ENCODE measurements at places on chromosomes 5 and 9.

DNA sequence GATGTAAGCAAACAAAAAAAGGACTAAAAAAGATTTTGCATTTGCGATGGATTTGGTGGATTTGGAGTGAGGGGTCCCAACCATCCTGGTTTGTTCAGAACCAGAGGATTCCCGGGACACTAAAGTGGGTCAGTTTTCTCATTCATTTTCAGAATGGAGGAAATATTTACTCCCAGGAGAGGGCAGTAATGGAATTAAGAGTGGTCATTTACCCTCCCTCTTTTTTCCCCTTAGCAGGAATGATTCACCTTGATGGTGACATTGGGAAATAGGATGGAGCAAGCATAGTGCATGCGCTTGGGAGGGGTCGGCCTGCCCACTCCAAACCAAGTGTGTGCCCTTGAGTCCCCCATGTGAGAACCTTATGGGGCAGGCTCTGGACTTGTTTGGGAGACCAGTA is 164.2 kb upstream of the PUM3 start:
- no peak for DNase-seq

- no peak for DNase-seq
Observed at GRCh38 chr5:89470658-89471057, 587.7 kb upstream of the MEF2C start.

DNA sequence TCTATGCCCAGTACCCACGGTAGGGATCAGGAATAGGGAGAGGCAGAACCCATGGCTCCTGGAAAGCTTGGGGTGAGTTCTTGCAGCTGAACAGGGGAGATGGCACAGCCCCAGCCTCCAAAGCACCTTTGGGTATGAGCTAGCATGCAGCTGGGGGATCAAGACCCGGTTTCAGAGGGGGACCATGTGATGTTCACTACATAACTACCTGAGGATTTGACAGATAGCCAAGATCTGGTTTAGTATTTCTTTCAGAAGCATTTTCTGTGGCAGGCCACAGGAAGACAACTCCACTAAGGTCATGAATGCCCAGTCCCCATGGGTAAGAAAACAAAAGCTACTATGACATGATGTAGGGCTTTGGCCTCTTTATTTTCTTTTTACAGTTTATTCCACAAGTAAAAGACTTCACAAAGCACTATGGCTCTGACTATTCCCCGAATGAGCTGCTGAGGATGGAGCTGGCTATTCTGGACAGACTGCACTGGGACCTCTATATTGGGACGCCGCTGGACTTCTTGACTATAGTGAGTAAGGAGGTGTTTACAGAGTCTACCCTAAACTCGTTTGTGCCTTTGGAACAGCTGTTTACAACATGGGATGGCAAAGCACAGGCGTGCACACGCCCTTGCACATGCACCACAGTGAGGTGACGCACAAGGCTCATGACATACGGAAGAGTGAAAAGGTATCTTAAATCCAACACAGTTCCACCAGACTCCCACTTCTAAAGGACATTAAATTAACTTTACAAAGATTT is 3.4 kb downstream of the CCNI2 start:
- no peak for DNase-seq

DNA sequence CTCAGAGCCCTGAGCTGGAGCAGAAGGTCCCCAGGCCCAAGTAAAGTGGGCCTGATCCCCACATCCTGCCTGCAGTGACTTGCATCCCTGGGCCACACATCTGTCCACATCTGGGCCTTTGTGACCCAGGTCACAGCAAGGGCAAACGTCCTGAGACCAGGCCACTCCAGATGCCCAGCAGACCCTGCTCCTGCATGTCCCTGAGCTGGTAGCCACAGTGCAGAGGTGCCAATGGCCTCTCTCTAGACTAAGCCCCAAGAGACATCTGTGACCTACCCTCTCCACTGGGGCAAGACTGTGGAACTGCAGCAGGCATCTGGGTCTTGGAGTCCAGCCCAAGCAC is 2.5 kb downstream of the FLT4 start:
- DNase-seq = no peak

GRCh38 chr5:175798626-175799025 is 72.8 kb upstream of the CPLX2 start:
- DNase-seq = no peak

- DNase-seq = no peak
Observed at GRCh38 chr5:6700074-6700684, 13.1 kb upstream of the TENT4A start.

DNA sequence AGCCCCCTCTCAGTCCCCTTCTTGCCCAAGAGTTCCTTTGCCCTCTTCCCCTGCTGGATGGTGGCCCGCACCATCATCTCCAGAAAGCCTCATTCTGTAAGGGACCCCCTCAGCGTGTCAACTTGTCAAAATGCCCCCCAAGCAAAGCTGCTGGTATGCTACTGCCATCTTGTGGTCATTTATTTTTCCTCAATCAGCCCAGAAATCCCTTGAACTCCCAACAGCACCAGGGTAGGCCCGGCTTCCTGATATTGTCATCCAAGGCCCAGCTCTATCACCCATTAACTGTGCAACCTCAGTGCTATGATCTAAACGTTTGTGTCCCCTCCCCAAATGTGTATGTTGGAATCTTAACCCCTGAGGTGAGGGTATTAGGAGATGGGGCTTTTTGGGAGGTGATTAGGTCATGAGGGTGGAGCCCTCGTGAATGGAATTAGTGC is 53.2 kb upstream of the FBXW11 start:
- no peak for DNase-seq

- no peak for DNase-seq
Observed at GRCh38 chr9:125810161-125810560, 63.0 kb downstream of the PBX3 start.

GRCh38 chr5:138466900-138467710 is 1.8 kb downstream of the EGR1 start:
- DNase-seq = no peak

DNA sequence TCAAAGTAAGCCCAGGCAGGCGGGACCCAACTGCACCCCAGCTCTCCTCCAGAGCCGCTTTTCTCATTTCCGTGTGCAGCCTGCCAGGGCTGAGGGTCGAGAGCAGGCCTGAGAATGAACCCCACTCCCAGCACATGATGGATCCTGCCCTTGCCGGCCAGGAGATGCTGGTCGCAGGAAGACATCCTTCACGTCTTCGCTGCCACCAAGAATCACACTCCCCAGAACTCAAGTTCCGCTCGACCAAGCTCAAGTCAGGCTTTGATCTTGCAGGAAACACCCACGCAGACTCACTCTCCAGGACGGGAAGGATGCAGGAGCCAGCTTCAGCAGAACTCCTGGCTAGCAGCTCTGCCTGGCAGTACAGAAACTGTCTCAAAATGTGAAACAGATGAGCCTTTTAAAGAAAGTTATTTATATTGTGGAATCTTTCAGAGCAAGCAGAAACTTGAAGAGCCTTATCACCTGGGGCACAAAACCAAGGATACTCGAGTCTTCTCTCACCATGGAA is 102.4 kb downstream of the ROR2 start:
- DNase-seq = no peak

All from NCI-H526 treated with DMSO at 0.1 percent for 48 hours (cell line).